Natural killer cell treated with Interleukin-12 subunit alpha and Interleukin-12 subunit beta and Interleukin-15 and Interleukin-18, amount 100 ng/mL, for 72 hours (primary cell): ENCODE measurements at places on chromosomes 2 and 18.

- no peak for DNase-seq
These were observed 163.7 kb downstream of the SOCS6 start for GRCh38 chr18:70452501-70452900.

DNA sequence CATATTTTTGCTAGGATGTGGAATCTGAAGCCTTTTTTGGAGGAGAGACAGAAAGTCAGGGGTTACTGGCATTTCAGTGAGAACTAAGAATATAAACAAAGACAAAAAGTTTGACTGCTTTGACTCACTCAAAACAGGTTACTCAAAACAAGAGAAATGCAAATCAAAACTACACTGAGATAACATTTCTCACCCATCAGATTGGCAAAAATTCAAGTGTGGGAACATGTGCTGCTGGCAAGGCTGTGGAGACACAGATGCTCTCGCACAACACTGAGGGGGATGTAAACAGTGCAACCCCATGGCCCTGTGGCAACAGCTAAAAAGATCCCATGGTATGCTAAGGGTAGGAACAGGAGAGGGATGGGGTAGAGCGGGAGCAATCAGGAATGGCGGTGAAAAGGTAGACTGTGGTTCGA is 86.6 kb downstream of the DTNB start:
- no peak for DNase-seq

GRCh38 chr2:634636-635388 is 42.4 kb downstream of the TMEM18 start:
- DNase-seq: no peak

- no peak for DNase-seq
These were observed 132.9 kb downstream of the FAM161A start for GRCh38 chr2:61720911-61721310.

- DNase-seq: no peak
These were observed 328.9 kb downstream of the CLIP4 start for GRCh38 chr2:29444150-29444549.

GRCh38 chr2:154203902-154204301 is 332.2 kb downstream of the GALNT13 start:
- DNase-seq: no peak

DNA sequence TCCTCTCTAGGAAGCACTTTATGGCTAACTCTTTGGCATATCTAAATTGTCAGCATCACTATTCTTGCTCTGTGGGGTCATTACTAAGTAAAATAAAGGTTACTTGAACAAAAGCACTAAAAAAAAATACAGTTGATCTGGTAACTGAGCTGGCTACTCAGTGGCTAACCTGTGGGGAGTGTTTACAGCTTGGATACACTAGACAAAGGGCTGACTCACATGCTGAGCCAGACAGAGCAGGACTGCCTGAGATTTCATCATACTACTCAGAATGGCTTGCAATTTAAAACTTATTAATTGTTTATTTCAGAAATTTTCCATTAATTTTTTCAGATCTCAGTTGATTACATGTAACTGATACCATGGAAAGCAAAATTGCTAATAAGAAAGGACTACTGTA is 1690.4 kb upstream of the SLC39A10 start:
- DNase-seq: no peak

- DNase-seq: no peak
These were observed 39.9 kb downstream of the CYRIA start for GRCh38 chr2:16625759-16626158.

DNA sequence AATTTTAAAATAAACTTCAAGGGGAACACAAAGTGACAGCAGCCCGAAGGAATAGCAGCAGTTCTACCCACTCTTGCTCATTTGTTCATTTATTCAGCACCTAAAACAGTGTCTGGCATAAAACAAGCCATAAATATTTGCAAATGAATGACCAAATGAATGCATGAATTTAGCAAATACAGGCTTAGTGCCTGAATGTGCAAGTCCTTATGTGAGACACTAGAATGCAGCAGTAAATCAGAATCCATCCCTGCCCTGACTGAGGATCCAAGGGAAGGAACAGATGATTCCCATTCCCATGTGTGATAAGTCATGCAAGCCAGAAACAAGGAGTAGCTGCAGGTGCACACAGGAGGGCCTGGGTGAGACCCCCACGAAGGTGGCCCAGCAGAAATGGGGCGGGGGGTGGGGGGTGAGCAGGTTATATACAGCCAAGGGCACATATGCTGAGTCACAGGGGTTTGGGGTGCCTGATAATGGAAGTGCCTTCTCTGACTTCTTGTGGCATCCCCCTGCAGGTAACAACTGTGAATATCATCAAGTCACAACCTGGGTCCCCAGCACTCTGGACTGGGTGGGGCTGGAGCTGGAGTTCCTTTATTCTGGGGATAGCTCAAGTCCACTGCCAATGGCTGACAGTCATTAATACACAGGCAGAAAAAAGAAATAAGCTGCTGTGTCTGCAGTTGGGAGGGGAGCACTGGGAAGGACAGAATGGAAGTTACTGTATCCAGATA is 311.9 kb downstream of the TXNL1 start:
- DNase-seq: no peak

GRCh38 chr2:107986278-107987217 is at the start of gene SLC5A7:
TSS of gene SLC5A7 (plus strand) at chr2:107986524. CDS start at chr2:107988156, 1,632 bp downstream.
- no peak for DNase-seq

DNA sequence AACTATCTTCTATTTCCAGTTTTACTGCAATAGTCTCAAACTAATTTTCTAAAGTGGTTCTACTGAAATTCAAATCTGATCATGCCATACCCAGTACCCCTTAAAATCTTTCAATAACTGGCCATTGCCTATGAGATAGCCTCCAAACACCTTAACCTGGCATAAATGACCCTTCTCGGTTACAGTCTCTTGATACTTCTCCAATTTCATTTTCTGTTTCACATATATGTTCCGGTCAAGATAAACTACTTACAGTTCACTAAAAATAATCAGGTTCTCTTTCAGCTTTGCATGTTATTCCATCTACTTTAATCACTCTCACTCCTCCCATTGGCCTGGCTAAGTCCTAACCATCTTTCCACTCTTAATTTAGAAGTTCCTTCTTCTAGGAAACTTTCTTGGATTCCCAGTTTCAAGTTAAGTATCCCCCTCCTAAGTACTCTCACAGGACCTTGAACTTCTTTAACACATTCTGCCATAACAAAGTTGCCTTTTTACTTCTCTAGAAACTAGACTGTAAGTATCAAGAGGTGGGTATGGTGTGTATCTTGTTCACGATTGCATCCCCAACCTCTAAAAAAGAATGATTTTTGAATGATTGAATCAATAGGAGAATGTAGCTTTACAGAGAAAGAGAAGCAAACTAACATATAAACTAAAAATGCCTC is 110.2 kb upstream of the RBBP8 start:
- DNase-seq: no peak

DNA sequence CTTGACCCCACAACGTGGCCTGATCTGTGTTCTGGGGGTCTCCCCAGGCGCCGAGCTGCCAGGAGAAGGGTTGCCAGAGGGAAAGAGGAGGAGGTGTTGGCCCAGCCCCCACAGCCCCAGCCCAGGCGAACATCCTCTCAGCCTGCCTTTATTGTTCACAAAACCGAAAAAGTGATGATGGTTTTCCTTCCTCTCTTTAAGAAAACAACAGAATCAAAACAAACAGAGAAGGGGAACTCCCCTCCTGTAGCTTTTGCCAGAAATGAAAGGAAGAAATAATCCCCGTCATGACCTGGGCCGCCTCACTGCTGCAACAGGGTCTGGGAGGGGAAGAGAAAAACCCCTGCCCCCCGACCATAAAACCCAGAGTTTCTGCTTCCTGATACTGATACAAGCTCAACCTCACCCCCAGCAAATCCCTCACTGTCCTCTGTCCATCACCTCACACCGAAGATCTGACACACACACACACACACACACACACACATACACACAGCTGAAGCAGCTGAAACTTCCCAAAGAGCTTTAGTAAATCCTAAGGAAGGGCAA is 52.0 kb downstream of the ZFP36L2 start:
- peak; percentile 67 for DNase-seq

GRCh38 chr18:78652001-78652545 is 327.5 kb upstream of the SALL3 start:
- peak; percentile 54 for DNase-seq

DNA sequence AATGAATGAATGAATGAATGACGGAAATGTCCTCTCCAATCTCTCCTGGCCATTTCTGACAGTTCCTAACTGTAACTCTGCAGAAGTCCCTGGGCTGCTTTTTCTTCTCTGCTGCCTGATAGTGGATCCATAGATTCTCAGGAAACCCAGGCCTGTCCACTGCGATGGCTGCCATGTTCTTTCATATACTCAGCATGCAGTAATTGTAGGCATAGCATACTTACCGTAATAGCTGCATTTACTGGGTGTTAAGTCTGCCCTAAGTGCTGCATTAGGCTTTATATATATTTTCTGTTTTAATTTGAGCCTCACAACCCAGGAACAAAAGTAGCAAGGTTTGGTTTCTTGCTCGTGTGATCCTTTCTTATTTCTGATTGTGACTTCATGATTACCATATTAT is 122.9 kb downstream of the DCC start:
- DNase-seq: no peak

DNA sequence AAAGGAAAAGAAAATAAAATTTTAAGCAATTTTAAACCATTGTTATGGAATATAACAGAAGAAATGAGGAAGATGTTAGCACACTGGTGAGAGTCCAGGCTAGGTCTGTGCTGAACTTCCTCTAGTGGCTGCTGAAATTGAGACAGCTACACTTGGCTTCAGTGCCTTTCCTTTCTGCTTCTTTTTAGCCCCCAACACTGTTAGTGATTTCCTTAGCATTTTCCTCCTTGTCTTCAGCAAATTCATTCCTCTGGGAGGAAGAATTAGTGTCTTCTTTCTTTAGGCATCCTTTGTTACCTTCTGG is 47.6 kb downstream of the ITGAV start:
- no peak for DNase-seq

- DNase-seq: no peak
These were observed 209.7 kb upstream of the EPAS1 start for GRCh38 chr2:46087492-46087891.

DNA sequence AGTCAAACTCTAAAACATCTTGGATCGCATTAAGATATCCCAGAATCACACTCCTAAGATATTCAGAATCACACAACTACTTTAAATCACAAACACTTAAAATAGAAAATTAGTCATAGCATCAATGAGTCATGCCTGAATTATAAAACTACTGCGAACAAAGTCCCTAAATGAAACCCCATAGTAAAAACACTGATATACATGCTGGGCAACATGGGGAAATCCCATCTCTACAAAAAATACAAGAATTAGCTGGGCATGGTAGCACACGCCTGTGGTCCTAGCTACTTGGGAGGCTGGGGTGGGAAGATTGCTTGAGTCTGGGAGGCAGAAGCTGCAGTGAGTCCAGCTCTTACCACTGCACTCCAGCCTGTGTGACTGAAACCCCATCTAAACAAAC is 101.7 kb downstream of the COBLL1 start:
- no peak for DNase-seq

- DNase-seq: no peak
These were observed 41.4 kb downstream of the ATP6V1C2 start for GRCh38 chr2:10762651-10763460.

- peak; percentile 73 for DNase-seq
These were observed 118.6 kb downstream of the ANKRD44 start for GRCh38 chr2:197191940-197192322.

- DNase-seq: no peak
These were observed 249.4 kb upstream of the UBE2E3 start for GRCh38 chr2:180730976-180731375.

GRCh38 chr2:123434546-123435395 is 590.3 kb upstream of the CNTNAP5 start:
- DNase-seq: no peak

DNA sequence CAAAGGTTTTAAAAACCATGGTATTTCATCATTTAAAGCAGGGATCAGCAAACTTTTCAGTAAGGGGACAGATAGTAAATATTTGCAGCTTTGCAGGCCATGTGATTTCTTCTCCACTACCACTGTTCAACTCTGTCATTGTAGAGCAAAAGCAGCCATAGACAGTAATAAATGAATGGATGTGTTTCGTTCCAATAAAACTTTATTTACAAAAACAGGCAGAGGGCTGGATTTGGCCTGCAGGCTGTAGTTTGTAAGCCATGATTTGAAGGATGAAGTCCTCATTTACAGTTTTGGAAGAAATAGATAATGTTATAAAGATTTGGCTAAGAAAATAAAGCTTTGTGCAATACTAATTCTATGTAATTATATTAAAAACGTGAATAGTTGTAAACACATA is 1.8 kb downstream of the SERPINB12 start:
- DNase-seq: no peak

- no peak for DNase-seq
These were observed 50.3 kb downstream of the GBX2 start for GRCh38 chr2:236117861-236118269.

DNA sequence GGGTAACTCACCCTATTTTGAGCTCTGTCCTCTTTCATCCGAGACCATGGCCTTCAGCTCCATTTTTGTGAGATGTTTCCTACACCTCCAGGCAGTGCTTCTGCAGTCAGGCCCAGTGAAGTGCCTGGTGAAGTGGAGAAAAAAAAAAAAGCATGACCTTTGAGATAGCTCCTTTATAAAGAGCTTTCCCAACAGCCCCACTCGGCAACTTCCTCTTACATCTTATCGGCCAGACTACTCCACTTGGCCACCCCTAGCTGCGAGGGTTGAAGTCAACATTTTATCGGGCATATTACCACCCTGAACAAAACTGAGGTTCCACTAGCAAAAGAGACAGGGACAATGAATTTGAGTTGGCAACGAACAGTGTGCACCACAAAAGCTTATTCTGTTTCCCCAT is 124.8 kb upstream of the RNF152 start:
- no peak for DNase-seq

DNA sequence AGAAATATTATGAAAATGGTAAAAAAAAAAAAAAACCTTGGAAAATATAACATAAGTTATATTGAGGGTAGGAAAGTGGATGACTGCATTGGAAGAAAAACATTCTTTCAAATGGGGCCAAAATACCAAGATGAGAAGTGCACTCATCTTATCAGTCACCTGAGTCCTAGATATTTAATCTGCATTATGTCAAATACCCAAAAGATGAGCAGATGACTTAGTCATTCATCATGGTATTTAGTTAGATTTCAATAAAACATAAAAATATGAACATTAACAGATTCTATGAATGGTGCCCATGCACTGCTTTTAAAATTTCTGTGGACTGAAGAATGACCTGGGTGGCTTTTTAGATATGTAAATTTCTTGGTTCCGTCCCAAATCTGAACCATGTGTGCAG is 56.9 kb downstream of the HNMT start:
- no peak for DNase-seq

DNA sequence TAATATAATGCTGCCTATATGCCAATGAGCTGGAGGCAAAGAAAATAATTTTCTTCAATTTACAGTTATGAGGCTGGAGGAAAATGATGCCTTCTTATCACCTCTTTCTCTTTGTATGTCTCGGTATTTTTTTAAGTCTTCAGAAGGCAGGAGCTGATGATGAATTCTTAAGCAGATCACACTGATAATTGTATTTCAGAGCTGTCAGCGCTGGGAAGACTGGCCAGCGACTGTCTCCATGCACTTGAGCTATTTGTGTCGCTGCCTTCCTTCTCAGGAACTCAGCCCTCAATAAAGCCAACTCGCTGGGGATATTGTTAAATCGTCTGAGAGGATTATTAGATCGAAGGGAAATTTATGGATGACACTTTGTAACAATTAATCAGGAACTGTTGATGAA is 40.3 kb downstream of the PTGR3 start:
- no peak for DNase-seq
